Activated CD4-positive, alpha-beta T cell treated with anti-CD3 and anti-CD28 coated beads, Interleukin-2, amount 10 ng/mL, durations not matched to agents 7 days and 5 days (primary cell): ENCODE measurements at places on chromosomes 6 and 20. TPM values are rescaled to one million over a fixed set of nuclear protein-coding genes. Genes with fewer than 3 reads are reported as not detected.

MMP24 gene
- total RNA-seq = not detected

EBF4 gene
- total RNA-seq = 0.64 TPM

BPIFB1 gene
- not detected for total RNA-seq

OTOR gene
- not detected for total RNA-seq

IL17F gene
- 7.4 TPM for total RNA-seq

FAM83B gene
- total RNA-seq = not detected

C4B gene
- total RNA-seq = 2.0 TPM

PHACTR3 gene
- not detected for total RNA-seq

OPRM1 gene
- not detected for total RNA-seq

CTAGE9 gene
- total RNA-seq = not detected

TFAP2C gene
- not detected for total RNA-seq

DNA sequence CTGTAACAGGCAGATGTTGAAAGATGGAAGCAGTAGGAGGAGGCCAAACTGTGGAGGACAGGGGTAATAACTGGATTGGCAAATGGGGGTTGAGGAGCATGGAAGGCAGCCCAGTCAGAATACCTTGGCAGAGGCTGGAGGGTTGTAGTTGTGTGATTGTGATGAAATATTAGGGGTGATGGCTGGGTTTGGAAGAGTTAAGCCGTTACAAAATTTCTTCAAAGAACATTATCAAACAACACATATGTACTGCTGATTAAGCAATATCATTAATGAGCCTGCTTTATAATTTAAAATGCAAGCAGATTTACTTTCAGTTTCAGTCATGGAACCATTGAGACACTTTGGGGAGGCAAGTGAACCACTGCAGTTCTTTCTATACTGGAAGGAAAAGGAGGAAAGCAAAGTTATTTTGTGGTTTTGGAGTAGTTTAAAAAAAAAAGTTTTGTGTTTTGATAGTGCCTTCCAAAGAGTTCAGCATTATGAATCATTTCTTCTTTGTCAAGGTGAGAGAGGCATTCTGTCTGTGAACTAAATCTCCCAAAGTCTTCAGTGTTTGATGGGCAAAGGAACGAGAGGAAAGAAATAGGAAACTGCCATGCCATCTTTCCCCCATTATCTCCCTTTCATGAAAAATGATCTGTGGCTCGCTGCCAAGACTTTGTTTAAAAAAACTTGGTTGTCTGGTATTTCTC lies 20.7 kb downstream of the FOXO3 start:
- H3K27me3 ChIP-seq = no peaks in the 10 kb centered on the region
- peaks cover 23% of the 10 kb centered on the region for H3K4me1 ChIP-seq
- peak overlapping the region; percentile 27 for H3K27ac ChIP-seq
- H3K4me3 ChIP-seq = no peak overlapping the region
- H3K36me3 ChIP-seq = peaks cover 7% of the 10 kb centered on the region

DNA sequence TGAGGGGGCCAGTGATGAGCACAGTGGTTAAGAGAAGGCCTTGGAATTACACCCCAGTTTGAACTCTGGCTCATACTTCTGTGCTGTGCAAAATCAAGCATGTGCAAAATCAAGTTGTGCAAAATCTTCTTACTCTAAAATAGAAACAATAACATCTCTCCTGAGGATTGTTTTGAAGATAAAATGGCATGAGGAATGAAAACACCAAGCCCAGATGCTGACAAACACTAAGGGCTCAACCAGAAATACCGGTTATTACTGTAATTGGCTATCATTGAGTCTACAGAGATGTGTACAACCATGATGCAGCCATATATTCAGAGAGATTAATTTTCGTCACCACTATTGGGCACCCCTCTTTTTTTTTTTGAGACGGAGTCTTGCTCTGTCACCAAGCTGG lies 5.9 kb upstream of the BCAS1 start:
- H3K27me3 ChIP-seq = peaks cover 5% of the 10 kb centered on the region
- no peak for DNase-seq
- H3K4me3 ChIP-seq = no peak overlapping the region

DNA sequence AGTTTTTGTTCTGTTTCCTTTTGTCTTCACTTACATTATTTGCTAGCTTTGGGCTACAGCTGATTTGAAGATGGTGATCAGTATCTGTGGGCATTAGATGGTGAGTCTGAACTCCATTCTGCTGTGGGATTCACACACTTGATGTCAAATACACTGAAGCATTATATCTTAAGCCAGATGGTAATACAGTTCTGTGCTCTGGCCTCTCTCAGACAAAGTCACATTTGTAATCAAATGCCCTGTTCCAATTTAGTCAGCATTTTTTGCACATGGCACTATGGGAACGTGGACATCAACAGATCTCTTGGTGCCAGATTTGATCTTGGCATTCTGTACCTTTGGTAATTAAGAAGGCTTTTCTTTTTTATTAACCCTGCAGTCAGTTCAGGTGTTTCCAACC lies 56.0 kb downstream of the SASH1 start:
- H3K27me3 ChIP-seq = peaks cover 5% of the 10 kb centered on the region
- no peak overlapping the region for H3K27ac ChIP-seq

DNA sequence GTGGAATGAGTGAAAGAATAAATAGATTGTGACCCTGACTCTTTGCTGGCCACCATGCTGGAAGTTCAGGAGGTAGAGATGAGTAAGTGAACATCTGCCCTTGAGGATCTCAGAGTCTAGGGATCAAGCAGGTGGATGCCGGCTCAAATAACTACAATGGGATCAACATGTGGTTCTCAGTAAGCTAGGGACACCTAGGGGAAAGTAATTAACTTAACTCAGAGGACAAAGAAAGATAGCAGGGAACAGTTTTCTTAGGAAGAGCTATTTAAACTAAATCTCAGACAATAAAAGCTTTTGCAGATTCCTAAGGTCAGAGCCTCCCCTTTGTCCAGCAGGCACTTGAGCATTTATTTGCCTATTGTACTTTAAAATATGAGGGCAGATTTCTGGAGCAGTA lies 29.1 kb downstream of the SLC13A3 start:
- H3K27me3 ChIP-seq = peaks cover 45% of the 10 kb centered on the region
- no peak overlapping the region for H3K4me3 ChIP-seq
- no peak for DNase-seq
- no peak overlapping the region for H3K27ac ChIP-seq
- no peaks in the 10 kb centered on the region for H3K4me1 ChIP-seq

DNA sequence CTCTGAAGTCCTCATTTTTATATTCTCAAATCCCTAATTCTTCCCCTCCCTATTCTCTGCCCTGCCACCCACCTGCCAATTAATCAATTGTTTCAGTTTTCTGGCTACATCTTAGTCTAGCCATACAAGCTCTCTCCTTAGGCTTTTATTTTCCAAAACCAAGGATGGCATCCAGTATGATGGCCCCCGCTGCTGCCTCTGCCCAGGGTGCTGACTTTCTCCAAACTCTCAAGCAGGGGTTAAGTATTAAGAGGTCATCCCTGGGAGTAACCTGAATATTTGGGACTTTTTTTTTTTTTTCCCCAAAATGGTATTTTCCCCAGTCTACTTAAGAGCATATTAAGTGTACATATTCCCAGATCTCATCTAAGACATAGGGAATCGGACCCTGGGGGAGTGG lies 183.8 kb downstream of the DHX35 start:
- DNase-seq = no peak
- H3K36me3 ChIP-seq = no peaks in the 10 kb centered on the region
- no peak overlapping the region for H3K27ac ChIP-seq
- H3K4me3 ChIP-seq = no peak overlapping the region
- peaks cover 3% of the 10 kb centered on the region for H3K27me3 ChIP-seq
- H3K4me1 ChIP-seq = no peaks in the 10 kb centered on the region

DNA sequence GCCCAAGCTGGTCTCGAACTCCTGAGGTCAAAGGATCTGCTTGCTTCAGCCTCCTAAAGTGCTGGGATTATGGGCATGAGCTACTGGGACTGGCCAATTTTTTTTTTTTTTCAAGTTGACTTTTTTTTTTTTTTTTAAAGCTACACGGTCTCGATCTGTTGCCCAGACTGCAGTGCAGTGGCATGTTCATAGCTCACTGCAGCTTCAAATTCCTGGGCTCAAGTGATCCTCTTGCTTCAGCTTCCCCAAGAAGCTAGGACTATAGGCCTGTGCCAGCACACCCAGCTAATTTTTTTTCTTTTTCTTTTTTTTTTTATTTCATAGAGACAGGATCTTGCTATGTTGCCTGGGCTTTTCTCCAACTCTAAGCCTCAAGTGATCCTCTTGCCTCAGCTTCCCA lies 59.5 kb downstream of the NCOA3 start:
- no peaks in the 10 kb centered on the region for H3K27me3 ChIP-seq
- peaks cover 18% of the 10 kb centered on the region for H3K36me3 ChIP-seq
- no peak overlapping the region for H3K4me3 ChIP-seq
- no peak overlapping the region for H3K27ac ChIP-seq

GRCh38 chr20:19918965-19919329 lies 98.2 kb upstream of the NAA20 start:
- no peaks in the 10 kb centered on the region for H3K36me3 ChIP-seq
- no peak for DNase-seq
- H3K4me1 ChIP-seq = no peaks in the 10 kb centered on the region
- no peak overlapping the region for H3K4me3 ChIP-seq
- H3K27me3 ChIP-seq = no peaks in the 10 kb centered on the region

GRCh38 chr20:35515949-35516645 lies 13.4 kb downstream of the C20orf173 start:
- no peaks in the 10 kb centered on the region for H3K27me3 ChIP-seq
- no peaks in the 10 kb centered on the region for H3K4me1 ChIP-seq
- H3K27ac ChIP-seq = peak overlapping the region; percentile 33
- H3K4me3 ChIP-seq = no peak overlapping the region
- peaks cover 7% of the 10 kb centered on the region for H3K36me3 ChIP-seq
- no peak for DNase-seq

DNA sequence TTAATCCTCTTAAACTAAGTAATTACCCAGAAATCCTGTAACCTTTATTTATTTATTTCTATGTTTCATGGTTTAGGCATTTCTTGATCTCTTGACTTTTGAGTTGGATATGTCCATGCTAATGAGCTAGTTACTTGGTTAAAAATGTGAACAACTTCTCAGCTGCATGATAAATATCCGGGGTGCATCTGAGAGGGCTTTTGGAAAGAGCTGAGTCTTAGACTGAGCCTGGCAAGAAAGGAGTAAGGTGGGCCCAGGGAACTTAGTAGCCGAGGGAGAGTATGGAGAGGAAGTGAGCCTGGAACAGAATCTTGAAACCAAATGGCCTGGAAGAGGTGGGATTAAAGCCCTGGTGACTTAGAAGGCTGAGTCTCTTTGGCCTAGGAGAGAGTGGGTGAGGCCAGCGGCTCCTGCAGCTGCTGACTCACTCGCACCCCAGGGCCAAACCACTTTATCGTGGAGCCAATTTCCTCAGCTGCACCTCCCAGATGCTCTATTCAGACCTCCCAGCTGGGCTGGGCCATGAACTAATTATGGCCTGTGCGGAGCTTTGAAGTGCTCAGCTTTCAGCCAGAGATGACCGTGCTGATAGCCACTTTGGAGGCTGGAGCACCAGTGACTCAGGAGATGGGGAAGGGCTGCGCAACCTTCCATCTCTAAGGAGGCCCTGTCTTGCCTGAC lies 19.1 kb downstream of the TGM3 start:
- H3K4me3 ChIP-seq = no peak overlapping the region
- no peak for DNase-seq
- no peaks in the 10 kb centered on the region for H3K36me3 ChIP-seq
- H3K27me3 ChIP-seq = peaks cover 7% of the 10 kb centered on the region
- no peak overlapping the region for H3K27ac ChIP-seq

GRCh38 chr6:16684195-16684689 lies 77.0 kb downstream of the ATXN1 start:
- H3K27ac ChIP-seq = no peak overlapping the region
- H3K4me3 ChIP-seq = no peak overlapping the region
- H3K36me3 ChIP-seq = peaks cover 22% of the 10 kb centered on the region
- H3K4me1 ChIP-seq = peaks cover 43% of the 10 kb centered on the region
- DNase-seq = no peak

DNA sequence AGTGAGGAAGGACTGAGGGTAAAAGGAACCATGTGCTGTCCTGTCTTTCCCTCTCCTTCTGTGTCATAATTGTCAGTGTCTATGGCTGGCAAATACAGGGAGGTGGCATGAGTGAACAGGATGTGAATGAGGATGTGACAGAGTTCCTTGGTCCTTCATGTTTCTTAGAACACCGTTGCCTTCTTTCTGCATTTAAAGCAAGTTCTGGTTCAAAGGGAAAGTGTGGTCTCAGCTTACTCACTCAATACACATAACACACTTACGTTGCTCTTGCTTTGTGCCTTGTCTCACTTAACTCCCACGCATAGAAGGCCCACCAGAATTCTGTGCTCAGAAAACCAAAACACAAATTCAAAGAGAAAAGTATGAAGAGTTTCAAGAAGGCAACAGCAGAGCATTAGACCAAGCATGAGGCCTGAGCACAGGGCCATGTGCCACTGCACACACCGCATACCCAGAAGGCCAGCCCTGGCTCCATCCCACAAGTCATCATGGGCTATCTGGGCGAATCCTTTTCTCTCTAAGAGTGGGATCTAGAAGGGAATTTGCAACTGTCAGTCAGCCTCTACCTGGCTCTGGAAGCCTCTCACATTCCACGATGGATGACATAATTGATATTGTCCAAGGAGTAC lies 38.9 kb upstream of the SAYSD1 start:
- H3K4me1 ChIP-seq = peaks cover 20% of the 10 kb centered on the region
- no peak overlapping the region for H3K4me3 ChIP-seq
- H3K27me3 ChIP-seq = peaks cover 10% of the 10 kb centered on the region
- H3K27ac ChIP-seq = no peak overlapping the region
- H3K36me3 ChIP-seq = no peaks in the 10 kb centered on the region
- DNase-seq = no peak
